ENCODE measurements at places on chromosomes 11 and 22.
A peak's percentile ranks its signal among the peaks of the same experiment; 100 is the strongest.

- no peak for DNase-seq
These were observed 921.5 kb downstream of the OPCML start for GRCh38 chr11:132610791-132611190.

GRCh38 chr22:18101536-18101935 is 9.1 kb upstream of the TUBA8 start:
- DNase-seq: no peak

- DNase-seq: no peak
These were observed 81.1 kb downstream of the LRRC32 start for GRCh38 chr11:76589477-76589876.

GRCh38 chr11:120073196-120073595 is 64.7 kb downstream of the TRIM29 start:
- DNase-seq: no peak

DNA sequence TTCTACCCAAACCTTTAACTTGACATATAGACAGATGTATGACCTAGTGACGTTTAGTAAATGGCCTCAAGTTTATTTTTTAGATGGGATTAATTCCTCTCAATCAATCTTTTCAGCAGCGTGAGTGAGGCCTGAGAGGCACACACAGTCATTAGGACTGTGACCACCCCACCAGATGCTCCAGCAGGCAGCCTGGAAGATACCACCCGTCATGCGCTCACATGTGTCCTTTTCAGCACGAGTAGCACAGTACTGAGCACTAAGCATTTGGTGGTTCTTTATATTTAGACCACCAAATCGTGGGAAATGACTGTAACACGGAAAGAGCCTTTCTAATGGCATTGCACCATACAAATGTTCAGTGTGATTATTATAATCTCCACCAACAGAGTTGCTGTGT is 354.6 kb upstream of the DDI1 start:
- no peak for DNase-seq

DNA sequence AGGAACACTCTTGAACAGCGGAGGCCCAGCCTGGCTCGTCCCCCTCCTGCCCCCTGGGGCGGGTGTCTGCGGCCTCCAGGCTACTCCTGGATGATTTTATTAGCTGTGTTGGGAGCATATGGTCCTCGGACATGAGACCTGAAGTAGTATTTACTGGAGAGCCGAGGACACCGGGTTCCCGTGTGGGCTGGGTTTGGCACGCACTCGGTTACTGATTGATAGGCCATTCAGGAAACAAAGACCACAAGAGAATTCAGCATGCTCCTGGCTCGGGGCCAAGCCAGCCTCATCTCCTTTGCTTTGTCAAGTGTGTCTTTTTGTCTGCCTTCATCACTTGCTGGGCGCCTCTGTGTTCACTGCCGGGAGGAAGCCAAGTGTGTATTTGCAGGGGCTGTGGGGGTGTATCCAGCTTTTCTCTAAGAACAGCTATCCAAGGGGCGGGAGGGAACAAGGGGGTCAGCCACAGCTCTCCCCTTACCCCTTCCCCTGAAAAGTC is 9.7 kb downstream of the FXYD2 start:
- DNase-seq: no peak

DNA sequence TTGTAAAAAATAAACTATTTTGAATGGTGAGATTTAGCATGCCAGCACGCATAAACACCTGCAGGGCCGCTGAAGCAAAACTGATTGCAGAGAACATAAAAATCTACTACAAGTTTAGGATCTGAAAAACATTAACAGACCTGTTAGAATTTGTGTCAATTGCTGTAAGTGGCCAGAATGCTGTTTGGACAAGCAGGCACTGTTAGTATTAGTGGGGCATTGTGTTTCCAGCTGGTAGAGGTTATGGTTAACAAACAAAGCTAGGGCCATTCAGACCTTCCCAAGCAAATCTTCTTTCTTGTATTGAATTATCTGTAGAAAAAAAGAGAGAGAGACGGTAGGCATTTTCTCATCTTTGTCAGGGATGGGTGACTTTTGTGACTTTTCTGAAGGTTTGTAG is 57.6 kb upstream of the OLFML1 start:
- no peak for DNase-seq

DNA sequence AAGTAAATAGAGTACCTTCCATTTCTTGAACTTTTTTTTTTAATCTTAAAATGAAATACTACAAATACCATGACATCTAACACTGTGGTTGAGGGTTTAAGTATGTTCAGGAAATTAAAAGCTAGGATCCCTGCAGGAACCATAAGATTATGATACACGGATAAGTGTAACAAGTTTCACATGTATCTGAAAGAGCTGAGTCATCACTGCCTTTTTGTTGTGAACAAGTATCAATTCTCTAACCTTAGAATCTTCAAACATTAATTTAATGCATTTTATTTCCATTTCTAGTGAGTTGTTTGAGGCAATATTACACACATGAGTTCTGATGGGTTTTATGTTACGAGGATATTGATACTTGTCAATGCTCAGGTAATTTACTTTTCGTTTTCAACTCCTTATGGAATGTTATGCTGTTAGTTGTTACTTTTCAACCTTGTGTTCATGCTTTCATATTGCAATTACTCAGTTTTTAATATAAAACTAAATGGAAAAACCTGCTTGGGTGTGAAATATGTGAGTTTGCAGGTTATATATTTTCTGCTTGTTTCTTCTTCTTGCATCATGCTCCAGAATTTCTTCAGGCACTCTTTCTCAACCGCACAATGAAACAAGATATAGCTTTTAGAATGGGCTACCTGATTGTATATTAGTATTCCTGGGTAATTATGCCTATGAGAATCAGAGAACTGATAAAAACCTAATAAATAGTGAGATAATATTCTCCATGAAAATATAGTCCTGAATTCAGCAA is 361.3 kb upstream of the MTNR1B start:
- DNase-seq: no peak

GRCh38 chr11:34268906-34269430 is 88.8 kb downstream of the ABTB2 start:
- no peak for DNase-seq

GRCh38 chr22:35312198-35313059 is 12.7 kb downstream of the TOM1 start:
- no peak for DNase-seq

DNA sequence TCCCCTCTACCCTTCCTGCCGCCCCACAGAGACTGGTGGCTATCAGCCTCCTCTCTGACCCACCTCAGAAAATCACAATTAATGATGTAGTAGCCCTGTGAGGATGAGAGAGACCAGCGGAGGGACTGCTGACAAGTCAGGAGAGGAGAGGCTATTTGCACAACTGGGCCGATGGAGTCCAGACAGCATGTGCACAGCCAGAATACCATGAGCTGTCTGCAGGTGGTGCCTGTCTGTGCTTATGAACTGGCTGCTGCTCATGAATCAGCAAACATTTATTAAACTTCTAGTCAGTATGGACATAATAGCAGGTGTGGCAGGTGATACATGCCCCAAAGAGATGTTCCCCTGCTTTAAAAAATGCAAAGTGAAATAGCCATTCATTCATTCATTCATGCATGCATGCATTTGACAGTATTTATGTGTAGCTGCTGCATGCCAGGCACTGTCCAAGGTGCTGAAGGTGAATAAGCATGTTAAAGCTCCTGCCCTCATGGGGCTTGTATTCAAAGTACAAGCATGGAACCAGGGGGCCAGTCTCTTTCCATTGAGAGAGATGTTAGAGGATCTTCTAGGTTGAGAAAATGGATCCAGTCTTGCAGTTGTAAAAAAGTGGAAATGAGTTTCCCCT is 141.3 kb downstream of the GRIK4 start:
- DNase-seq: no peak

- DNase-seq: no peak
These were observed 33.8 kb upstream of the OR9G4 start for GRCh38 chr11:56782167-56782847.

DNA sequence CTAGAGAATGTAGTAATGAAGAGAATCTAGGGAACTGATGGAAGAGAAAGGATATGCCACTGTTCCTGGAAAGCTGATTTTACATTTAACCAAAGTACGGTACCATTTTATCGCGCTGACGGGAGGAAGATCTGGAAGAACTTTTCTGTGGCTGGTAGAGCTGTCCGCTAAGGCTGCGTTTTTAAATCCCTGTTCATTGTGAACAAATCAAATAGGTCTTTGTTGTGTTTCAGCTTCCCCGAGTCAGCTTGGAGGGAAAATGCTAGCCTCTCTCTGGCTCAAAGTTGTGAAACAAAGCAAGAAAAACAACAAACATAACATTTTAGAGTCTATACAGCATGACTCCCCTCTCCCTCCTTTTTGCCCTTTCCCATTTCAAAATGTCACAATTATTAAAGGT is 34.4 kb downstream of the FBXO7 start:
- DNase-seq: peak; percentile 65

DNA sequence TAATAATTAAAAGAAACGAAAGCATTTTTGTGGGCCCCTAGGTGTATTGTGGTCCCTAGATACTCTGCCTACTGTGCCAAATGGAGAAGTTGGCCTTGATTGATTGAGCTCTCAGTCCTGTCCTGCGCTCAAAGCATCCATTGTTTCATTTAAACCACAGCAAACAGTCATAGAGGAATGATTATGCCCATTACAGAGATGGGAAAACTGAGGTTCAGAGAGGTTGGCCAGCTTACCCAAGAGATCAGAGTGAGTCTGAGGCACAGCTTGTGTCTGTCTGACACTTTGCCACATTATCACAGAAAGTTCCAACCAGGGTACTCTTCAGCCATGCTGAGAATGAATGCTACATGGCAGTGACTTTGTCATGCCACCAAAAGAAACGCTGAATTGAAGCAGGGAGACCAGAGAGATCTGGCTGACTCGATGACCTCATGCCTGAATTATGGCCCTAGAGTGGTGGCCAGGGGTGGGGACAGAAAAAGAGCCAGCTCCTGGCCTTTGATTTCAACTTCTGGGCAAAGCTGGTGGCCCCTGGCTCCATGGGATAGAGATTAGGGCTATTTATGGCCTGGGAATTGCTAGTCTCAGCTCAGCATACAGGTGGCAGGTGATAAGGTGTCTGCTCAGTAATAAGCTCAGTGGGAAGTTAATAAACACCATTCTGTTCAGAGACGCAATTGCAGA is 180.5 kb downstream of the MIAT start:
- DNase-seq: no peak

- DNase-seq: no peak
These were observed 1.8 kb downstream of the TPST2 start for GRCh38 chr22:26587991-26588613.

- no peak for DNase-seq
These were observed 261.1 kb downstream of the SBF2 start for GRCh38 chr11:10032935-10033334.

- no peak for DNase-seq
These were observed 887 bp downstream of the TRPC6 start for GRCh38 chr11:101582989-101583250.

DNA sequence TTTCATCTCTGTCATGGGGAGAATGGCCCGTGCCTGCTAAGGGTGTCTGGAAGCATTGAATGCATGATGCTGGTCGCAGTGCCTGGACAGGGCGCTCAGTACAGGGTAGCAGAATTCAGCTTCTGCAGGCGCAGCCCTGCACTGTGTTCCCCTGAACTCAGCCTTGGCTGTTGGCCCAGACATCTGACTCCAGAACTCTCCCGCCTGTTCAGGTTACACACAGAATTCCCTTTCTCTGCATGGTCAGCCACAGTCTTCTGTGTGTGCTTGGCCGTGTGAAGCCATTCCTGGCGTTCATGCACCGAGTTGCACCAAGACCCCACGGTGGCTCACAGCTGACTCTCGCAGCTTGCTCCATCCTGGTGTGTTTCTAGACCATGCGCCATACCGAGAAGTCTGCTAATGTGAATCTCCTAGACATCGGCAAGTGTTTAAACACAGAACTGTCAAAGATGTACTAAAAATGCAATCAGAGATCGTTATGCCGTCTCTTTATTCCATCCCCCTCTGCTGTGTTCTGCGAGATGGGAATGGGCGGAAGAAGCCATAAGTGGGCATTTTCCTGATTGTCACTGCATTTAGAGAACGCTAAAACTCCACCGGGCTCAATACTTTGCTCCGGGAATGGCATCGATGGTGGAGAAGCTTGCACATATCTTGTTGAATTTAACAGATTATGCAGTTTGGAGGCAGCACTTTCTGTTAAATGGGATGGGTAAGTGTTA is 55.6 kb downstream of the MPPED1 start:
- no peak for DNase-seq

DNA sequence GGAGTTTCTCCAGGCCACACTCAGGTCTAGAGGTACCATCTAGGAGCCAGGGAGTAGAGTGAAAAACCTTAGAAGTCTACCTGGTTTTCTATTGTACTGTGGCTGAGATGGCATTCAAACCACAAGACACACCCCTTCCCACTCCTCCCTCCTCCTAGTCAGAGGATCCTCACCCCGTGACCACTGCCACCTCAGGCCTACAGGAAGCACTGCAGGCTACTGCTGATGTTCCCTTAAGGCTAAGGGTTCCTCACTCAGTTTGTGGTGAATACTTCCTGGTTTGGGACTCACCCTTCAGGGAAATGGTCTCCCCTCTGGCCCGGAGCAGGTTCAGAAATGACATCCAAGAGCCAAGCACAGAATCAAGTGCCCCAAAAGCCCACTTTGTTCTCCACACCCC is 1293.9 kb downstream of the JRKL start:
- no peak for DNase-seq

DNA sequence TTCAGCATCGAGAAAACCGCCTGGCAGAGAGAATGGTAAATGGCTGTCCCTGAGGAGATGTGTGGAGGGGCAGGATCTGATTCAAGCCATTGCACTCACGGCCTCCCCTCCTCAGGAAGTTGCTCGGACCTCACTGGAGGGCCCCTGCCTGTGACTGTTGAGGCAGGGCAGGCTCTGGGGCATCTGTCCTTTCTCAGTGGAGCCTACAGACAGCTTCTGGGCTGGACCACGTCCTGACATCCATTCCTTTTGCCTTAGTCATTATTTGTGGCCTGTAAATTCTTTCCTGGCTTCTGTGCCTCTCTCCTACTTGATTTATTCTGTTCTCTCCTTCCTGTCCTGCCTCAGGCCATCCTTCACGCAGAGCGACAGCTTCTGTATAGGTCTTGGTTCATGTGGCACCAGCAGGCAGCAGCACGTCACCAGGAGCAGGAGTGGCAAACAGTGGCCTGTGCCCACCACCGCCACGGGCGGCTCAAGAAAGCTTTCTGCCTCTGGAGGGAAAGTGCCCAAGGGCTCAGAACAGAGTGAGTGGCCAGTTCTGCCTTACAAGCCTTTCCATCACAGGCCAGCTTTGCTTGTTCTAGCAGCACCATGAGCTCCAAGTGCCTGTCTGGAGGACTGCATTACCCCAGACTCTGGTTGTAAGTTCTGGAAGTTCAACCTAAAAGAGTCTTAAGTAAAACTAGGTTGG is 59.6 kb downstream of the PISD start:
- no peak for DNase-seq

- DNase-seq: peak; percentile 64
These were observed 88.3 kb upstream of the MTMR2 start for GRCh38 chr11:96012086-96012824.

DNA sequence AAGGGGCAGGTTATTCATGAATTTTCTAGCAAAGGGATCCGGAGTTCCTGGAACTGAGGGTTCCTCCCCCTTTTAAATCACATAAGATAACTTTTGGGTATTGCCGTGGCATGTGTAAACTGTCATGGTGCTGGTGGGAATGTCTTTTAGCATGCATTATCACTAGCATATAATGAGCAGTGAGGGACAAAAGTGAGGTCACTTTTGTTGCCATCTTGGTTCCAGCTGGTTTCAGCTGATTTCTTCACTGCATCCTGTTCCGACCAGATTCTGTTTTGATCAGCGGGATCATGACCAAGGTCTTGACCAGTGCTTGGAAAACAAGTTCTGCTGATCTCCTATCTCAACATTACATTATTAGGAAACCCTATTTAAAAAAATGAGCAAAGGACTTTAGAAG is 7.4 kb downstream of the MIF start:
- DNase-seq: no peak

GRCh38 chr11:289712-290620 is 1.0 kb downstream of the PGGHG start:
- DNase-seq: no peak

- no peak for DNase-seq
These were observed 237.8 kb downstream of the TBC1D22A start for GRCh38 chr22:47000256-47000655.

Measured in hippocampal formation (tissue), 2 donors.